ENCODE measurements at places on chromosomes 5 and 9.

DNA sequence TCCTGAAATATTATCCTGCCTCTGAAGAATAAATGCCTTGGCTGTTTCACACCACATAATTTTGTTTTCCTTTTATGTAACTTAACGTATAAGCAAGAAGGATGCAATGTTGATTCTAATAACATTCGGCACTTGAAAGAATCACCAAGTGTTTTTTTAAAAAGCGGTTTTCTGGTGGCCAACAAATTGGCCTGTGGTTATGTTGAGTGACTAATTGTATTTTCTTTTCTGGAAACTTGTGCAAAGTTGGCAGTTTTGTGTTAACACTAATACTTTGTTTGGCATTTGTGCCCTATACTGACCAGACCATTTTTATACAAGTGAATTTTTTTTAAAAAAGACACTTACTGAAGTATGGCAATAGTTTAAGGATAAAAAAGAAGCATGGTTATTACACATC lies 452.7 kb downstream of the BNC2 start:
- no peak for DNase-seq

DNA sequence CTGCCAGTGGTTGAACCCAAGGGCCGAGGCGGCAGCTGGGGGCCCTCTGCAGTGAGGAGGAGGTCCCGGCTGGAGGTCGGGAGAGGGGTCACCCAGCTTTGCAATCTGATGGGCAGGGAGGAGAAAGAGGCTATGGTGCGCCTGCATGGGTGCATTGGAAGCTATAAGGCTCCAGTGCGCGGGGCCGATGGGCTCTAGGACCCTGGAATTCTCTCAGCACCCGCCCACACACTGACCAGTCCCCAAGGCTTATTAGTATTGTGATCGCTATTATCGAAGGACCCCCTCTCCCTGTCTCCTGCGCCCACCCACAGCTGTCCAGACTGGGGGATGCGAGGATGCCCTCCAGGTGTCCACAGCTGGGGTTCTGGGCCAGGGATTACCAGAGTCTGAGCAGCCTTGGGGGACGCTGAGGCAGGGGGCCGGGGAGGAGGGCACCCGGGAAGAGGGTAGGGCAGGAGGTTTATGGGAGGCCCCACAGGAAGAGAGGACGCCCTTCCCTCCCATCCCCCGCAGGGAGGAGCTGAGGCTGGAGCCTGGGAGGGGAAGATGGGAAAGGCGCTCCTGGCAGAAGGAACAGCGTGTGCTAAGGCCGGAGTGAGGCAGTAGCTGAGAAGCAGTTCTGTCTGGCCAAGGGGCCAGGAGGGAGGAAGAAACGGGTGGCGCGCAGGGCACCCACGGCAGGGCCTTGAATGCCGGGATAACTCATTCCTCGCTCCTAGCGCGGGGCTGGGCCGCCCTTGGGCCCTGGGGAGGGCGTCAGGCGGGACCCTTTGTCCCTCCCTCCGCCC lies 24.2 kb downstream of the C9orf50 start:
- DNase-seq = peak; percentile 25

DNA sequence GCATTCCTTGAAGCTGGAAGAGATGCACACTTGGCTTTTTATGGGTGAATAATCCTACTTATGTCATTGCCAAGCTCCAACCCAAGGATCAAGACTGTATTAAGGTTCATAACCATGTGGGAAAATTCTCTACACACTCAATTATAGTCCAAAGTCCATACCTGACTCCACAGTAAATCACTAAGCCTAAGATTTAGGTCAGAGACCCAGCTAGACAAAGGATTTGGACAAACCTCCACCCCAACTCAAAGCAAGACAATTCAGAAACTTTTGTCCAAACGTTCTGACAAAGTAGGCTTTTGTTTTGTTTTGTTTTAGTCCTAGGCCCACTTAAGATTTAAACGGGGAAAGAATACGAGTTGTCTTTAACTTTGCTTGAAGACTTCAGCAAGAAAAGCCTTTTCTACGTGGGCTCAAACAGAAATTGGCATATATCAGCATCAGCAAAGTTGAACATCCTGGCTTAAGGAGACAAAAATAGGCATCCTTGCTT lies 1.7 kb downstream of the MEGF9 start:
- no peak for DNase-seq

DNA sequence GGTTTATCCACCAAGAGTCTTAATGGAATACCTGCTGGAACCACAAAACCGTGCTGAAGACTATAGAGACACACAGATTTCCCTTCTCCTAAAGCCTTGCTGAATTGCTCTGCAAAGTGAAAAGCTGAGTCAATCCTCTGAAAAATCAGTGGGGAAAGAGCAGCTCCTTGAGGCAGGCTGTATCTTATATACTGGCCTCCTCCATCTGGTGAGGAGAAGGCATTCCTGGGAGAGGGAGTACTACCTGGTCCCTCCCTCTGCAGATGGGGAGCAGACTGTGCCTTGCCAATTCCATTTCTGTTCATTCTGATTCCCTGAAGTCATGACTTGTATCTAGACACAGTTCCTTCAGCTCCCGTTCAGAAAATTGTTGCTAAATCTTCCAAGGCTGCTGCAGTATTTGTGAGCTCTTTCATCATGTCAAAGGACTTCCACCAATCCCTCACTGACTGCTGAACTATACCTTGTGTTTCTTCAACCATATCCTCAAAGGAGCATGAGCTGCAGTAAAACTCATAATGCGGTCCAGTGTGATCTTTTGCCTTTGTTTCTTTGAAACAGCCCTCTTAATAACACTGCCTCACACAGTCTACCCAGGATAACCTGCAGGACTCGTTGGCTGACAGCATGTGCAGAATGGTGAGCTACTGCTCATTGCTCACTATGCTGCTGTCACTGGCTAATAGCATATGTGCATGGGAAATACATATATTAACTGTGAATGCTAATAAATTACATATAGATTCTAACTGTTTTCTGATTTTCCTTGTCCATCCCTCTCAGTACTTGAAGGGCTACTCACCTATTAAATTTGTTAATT lies 84.5 kb downstream of the FOXD1 start:
- no peak for DNase-seq

GRCh38 chr5:129767927-129768380 lies 20.1 kb downstream of the MINAR2 start:
- peak; percentile 67 for DNase-seq

DNA sequence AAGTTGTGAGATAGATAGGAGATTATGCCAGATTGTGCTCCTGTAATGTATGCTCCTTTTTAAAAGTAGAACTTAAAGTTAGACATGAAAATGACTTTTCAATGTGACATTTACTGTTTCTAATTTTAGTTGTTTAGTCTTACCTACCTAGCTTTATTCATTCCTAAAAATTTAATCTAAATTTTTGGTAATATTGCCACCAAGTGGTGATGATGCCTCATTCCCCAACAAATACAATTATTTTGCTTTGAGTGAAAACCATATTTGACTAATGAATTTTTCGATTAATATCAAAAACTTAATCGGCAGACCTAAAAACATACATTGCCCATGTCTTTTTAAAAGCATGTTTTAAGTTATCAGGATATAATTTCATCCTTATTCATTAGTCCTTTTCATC lies 25.6 kb downstream of the PPWD1 start:
- no peak for DNase-seq

GRCh38 chr9:80664327-80665210 lies 1024.8 kb downstream of the TLE1 start:
- DNase-seq = no peak

DNA sequence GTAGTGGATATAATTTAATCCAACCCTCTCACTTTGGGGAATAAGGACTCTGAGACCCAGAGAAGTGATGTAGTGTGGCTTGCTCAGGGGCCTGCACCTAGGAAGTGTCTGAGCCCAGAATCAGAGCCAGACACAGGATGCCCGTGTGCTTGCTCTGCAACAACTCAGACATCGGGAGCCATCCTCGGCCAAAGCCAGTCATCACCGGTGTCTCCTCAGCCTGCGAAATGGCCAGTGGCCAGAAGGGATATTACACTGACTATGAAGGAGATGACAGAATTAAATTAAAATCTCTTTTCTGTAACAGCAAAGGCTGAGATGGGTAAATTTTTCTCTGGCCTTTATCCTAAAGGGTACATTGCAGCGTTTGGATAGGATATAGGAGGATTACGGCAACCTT lies 102.9 kb downstream of the MARCHF11 start:
- DNase-seq = no peak

DNA sequence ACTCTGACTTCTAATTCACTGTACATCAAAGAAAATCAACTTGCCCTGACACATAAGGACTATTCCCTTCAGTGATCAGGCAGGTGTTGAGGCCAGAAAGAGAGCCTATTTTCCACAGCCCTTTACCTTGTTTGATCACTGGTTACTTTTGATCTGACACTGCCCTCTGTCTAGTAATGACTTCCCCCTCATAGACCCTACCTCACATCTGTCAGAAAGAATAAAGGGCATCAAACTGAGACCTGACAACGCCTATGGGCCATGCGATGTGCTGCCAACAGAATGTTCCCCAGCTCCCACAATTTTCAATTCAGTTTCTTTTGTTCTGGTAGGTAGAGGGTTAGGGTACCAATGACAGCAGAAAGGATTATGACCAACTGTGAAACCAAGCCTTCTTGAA lies 47.7 kb downstream of the FBXL17 start:
- no peak for DNase-seq

DNA sequence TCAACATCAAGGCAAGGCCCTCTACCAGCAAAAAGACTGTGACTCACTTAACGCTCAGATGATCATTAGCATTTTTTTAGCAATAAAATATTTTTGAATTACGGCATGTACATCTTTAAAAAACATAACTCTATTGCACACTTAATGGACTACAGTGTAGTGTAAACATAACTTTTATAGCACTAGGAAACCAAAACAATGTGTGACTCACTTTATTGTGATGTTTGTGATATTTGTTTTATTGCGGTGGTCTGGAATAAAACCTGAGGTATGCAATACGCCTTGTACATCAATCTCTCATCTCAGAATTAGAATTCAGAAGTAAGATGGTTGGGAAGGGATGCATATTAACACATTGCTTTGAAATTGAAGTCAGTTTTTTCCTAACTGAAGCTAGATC lies 106.9 kb upstream of the PTCH1 start:
- no peak for DNase-seq

DNA sequence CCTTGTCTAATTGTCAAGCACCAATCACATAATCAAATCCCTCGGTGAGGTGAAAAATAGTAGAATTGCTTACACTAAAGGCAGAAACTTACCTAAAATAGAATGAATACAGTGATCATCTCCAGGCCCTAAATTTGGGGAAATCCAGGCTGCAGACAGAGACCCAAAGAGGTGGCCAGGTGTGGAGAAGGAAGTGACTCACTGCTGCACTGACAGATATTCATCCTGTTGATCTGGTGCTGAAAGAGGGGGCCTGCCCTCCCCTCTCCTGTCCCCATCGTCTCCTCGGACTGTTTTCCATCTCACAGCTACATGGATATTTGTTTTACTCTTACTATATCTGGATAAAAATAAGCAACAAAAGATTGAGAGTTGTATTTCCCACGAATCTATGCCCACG lies 15.9 kb downstream of the OR2Y1 start:
- DNase-seq = no peak

DNA sequence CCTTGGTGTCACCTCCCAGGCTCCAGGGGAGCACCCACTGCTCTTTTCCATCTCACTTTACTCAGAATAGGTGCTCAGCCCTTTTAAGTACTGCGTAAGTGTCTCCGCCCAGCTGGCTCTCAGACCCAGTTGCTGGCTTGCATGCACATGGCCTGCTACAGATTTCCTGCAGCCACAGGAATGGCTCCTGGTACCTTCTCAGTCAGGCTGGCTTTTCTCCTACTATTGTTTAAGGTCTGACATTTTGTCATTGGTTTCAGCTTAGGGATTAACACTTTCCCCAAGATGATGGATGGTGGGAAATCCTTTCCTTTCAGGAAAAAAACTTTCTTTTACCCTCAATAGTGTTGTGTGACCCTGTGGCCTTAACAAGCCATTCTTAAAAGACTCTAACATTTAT lies 1652.3 kb upstream of the WWC1 start:
- DNase-seq = no peak

- DNase-seq = no peak
Measured at GRCh38 chr9:9352877-9353481, 1259.8 kb downstream of the PTPRD start.

- no peak for DNase-seq
Measured at GRCh38 chr9:129615407-129616285, 5.3 kb downstream of the C9orf50 start.

- no peak for DNase-seq
Measured at GRCh38 chr5:71865665-71866320, 146.7 kb downstream of the CARTPT start.

- no peak for DNase-seq
Measured at GRCh38 chr9:27379311-27380251, 82.6 kb upstream of the EQTN start.

DNA sequence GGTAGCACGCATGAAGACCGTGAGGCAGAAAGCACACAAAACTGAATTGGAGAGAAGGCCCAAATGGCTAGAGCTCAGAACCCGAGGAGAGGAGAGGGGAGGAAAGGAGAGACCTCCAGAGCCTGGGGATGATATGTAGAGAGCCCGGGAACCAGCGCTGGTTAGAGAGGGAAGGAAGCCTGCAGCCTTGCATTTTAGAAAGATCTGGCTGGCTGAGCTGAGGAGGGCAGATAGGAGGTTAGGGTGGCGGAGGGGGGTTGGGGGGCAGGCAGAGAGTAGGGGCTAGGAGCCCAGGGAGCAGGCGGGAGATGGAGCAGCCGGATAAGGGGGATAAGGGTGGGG lies 127.2 kb downstream of the C9orf50 start:
- no peak for DNase-seq

DNA sequence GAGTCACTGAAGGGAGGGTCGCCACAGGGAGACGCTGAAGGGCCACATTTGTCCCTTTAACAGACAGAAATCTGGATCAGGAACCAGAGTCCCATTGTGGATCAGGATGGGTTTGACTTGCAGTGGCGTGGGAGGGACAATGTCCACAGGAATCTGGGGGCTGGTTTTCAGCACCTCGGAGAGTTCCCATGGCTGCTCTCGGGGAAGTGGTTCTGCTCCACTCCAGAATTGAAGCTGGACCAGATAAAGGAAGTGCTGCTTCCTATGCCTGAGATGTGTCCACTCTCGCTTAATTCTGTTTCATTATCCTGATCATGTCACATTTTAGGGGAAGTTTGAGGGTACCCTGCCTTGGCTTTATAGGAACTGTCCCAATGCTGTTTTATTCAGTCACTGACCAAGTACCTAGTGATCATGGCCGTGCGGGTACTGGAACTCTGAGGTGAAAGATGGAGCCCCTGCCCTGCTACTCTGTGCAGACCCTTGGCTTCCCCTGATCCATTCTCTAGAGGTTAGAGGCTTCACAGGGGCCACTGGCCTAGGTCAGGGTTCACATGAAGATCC lies 28.7 kb downstream of the ENHO start:
- peak; percentile 9 for DNase-seq

DNA sequence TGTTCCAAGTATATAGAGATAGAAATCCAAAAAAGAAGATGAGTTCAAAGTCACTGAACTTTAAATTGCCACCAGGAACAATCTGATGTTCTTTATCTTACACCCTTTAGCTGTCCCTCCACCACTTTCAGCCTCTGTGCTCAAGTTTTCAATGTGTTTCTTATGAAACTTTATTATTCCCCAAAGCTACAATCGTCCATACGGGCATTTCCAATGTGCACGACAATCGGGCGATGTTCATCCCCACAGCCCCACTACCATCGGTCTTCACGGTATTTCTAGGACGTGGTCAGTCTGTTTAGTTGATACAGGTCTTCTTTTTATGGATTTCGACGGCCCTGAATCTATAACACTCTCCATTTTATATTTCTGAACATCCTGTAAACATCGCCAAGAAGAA lies 238.7 kb upstream of the DAP start:
- no peak for DNase-seq

Measured in T1000 (cell line).